Natural killer cell (primary cell): ENCODE measurements at places on chromosomes 11 and 22. TPM values are rescaled to one million over a fixed set of nuclear protein-coding genes. Genes with fewer than 3 reads are reported as not detected.

Gene POLDIP3
- total RNA-seq = 66.1 TPM

Gene ACTN3
- total RNA-seq = 1.00 TPM

Gene ANKRD49
- 47.7 TPM for total RNA-seq

Gene MIAT
- 76.3 TPM for total RNA-seq

Gene ADAMTS8
- total RNA-seq = not detected
